ENCODE measurements at places on chromosomes 16 and 17.
A peak's percentile ranks its signal among the peaks of the same experiment; 100 is the strongest.

DNA sequence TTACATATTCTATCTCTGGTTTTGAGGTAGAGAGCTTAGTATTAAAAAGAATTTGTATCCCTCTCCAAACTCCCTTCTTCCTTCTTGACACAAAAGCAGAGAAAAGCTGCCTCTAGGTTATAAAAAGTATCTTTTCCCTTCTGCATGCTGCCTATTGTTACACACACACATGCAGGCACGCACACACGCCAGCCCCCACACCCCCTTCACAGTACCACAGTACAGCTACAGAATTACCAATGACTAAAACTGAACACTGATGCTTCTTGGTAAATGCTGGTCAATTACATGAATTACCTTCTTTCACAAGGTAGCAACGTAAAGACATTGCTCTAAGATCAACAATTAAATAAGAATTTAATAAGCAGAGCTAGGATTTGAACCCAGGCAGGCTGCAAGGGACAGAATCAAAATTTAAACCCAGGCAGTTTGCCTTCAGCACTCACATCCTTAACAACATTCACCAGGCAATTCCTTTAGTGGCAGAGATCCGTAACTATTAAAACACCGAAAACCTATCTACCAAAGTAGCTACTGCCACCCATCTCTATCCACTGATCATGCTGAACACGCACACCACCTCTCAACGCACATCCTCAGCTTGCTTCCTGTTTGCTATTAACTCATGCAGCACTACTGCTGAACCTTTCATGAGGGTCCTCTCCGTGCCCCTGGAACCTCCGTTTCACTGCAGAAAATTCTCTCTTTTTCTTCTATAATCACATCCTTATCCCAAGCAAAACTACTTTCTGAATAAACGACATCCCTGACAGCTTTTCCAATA is 37.8 kb downstream of the YWHAE start:
- peak; percentile 30 for DNase-seq

DNA sequence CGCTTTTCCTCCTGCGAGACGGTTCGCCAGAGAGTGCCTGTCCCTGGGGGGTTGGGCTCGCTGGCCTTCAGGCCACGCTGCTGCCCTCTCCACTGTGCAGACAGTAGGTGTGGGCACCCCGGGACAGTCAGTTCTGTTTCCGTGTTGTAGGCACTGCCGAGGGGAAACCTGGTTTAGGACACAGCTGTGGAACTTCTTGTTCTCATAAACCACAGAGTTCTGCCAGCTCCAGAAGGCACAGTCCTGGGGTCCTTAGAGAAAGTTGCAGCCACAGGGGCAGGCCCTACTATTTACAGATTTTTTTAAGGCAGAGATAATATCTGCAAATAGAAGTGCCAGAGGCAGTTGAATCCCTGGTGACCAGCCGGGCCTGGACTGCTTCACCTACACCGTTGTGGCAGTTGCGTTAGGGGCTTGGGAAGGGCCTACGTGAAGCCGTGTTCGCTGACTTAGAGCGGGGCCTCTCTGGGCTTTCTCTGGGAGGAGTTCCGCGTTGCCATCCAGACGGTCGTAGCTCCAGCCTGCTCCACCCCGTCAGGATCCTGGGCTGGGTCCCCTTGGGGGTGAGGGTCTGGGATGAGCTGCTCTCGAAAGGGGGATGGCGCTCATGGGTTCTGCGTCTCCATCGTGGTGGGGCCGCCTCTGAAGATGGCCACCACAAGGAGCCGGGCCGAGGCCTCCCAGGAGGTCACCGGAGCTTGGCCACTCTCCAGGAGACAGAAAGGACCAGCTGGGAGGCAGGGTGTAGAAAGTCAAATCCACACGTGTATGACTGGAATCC is 126.3 kb downstream of the BANP start:
- DNase-seq, result no peak

GRCh38 chr16:17432901-17433576 is 37.7 kb downstream of the XYLT1 start:
- DNase-seq, result no peak

DNA sequence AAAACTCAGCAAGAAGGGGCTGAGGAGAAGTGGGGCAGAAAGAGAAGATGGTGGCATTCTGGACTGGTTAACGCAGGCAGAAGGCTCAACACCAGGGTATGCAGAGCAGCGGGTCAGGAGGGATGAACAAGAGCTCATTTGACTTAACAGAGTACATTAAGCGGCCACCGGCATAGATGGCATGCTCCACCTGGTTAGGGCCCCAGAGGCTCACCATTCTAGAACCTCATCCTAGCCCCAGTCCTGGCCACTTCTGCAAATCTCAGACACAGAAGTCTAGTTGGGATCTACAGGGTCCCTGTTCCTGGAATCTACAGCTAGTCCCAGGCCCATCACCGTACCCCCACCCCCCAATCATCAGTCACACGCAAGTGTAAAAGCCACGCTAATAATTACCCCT is 1.7 kb upstream of the MYO1C start:
- no peak for DNase-seq

DNA sequence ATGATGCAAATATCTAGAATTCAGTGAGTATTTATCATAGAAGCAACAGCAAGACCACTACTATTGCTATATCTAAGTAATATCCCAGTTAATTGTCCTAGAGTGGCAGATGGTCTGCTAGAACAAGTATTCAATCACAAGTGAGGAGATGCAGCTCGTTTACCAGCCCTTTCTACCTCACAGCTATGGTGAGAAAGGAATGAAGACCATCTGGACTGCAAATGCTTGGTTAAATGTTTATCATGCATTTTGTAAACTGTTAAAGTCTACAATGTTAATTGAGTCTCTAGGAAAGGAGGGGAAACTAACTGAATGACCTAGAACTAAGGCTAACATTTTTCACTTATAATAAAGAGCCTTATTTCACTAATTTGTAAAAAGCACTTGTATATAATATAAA is 52.5 kb downstream of the CNOT1 start:
- DNase-seq, result no peak

Measured in activated CD4-positive, alpha-beta T cell treated with anti-CD3 and anti-CD28 coated beads, Interleukin-2, amount 50 U/mL, for 1 hour (primary cell).